ENCODE measurements at places on chromosomes 2 and 18. TPM values are rescaled to one million over a fixed set of nuclear protein-coding genes. Genes with fewer than 3 reads are reported as not detected.

IL1B gene
- 0.13 TPM for total RNA-seq

DRC1 gene
- total RNA-seq = not detected

FIGN gene
- not detected for total RNA-seq

IL1R1 gene
- 0.61 TPM for total RNA-seq

FBXO41 gene
- total RNA-seq = 18.0 TPM

TAF4B gene
- 7.8 TPM for total RNA-seq

PSD4 gene
- total RNA-seq = 90.1 TPM

- peak; percentile 77 for DNase-seq
These were observed 57.0 kb downstream of the CCDC150 start for GRCh38 chr2:196696423-196697079.

- DNase-seq = peak; percentile 5
These were observed 298.5 kb downstream of the INSIG2 start for GRCh38 chr2:118386641-118387302.

- DNase-seq = peak; percentile 39
These were observed 137.7 kb downstream of the THNSL2 start for GRCh38 chr2:88307817-88308216.

GRCh38 chr2:121501031-121501430, 29.6 kb upstream of the RNU4ATAC start:
- DNase-seq = no peak

DNA sequence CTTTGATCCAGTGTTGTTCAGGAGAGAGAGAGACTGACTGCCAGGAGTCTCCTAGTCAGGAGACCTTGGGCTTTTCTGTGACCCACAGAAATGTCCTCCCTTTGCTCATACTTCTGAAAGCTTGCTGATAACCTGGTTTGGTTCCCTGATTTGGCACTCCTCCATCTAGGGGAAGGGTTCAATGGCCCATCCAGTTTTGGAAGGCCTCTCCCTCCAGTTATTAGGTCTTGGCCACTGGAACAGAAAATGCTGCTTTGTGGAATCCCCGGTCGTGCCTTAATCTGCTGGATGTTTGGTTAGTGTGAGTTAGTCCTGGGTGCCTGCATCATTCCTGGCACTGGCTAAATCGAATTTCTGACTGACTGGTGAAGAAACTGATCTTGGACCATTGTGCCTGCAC, 35.7 kb downstream of the KDM3A start:
- DNase-seq = no peak

DNA sequence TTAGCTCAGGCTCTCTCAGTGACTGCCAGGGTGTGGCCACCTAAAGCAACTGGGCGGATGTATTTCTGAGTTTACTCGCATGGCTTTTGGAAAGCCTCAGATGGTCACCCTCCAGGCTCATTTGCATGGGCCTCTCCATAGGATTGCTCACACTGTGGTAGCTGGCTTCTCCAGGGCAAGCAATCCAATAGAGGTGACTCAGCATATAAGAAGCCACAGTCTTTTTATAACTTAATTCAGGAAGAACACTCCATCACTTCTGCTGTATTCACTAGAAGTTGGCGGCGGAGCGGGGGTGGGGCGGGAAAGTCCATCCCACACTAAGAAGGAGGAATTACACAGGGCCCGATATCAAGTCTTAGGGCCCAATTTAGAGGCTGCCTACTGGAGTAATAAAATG, 3.6 kb upstream of the DOK6 start:
- no peak for DNase-seq

- DNase-seq = no peak
These were observed 10.7 kb downstream of the CREB1 start for GRCh38 chr2:207540431-207540830.

DNA sequence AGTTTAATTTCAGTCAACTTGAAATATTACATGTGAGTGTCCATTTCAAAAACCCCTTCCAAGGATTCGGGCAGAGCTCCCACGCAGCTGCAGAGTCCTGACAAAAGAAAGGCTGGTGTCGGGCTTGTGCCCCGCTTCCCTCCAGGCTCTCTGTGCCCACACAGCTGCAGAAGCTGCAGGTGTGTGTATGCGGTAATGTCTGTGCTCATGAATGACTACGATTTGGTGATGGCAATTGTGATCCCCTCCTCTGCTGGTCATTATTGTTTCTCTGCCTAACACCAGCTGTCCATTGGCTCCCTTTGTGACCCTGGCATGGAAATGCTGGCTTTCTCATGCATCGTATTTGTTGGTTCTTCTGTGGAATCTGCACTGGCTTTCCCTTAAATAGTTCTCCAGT, 224.8 kb downstream of the NUP35 start:
- DNase-seq = no peak

- no peak for DNase-seq
These were observed 3.6 kb upstream of the PROM2 start for GRCh38 chr2:95270541-95271081.

DNA sequence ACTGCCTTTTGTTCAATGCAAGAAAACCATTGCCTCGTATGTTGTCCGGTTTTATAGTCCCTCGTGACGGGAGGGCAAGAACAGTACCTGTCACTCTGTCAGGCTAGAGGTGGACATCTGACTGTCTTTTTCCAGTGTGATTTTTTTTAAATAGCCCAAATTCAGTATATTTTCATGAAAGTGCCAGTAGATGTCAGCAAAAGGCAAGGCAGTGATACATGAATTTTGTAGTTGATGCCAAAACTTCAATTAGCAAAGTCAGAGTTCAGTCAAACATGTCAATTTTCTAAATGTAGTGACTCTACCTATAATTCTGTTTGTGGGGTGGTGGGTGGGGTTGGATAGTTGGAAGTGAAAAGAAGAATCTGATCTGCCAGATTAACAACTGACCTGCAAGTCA, 296.0 kb upstream of the MC4R start:
- no peak for DNase-seq

- no peak for DNase-seq
These were observed 257.6 kb downstream of the GRB14 start for GRCh38 chr2:164363646-164364045.

- DNase-seq = no peak
These were observed 81.9 kb downstream of the TCF4 start for GRCh38 chr18:55506074-55506473.

GRCh38 chr2:65550246-65550645, 117.8 kb upstream of the SPRED2 start:
- no peak for DNase-seq

- no peak for DNase-seq
These were observed 26.5 kb upstream of the CHST9 start for GRCh38 chr18:27211569-27211968.

GRCh38 chr18:73316513-73316912, 448.7 kb upstream of the NETO1 start:
- no peak for DNase-seq

DNA sequence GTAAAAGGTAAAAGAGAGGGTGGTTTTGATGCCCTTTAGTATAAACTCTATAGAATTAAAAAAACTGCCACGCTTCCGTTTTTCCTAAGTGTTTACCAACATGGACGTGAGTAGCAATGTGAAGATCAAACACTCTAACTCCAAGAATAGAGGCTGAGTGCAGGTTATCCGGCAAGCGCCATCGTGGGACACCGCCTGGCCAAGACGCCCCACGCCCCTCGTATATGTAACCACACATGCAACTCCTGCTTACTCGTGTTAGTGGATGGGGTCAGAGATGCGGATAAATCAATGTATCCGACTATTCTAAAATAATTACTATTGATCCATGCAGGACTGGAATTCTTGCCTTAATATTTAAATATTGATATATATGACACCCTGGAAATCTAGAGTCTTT, 741.3 kb downstream of the GALR1 start:
- no peak for DNase-seq
